Transverse colon (tissue), 4 donors: ENCODE measurements at places on chromosomes 2 and 18. TPM values are rescaled to one million over a fixed set of nuclear protein-coding genes. Genes with fewer than 3 reads are reported as not detected.

DNA sequence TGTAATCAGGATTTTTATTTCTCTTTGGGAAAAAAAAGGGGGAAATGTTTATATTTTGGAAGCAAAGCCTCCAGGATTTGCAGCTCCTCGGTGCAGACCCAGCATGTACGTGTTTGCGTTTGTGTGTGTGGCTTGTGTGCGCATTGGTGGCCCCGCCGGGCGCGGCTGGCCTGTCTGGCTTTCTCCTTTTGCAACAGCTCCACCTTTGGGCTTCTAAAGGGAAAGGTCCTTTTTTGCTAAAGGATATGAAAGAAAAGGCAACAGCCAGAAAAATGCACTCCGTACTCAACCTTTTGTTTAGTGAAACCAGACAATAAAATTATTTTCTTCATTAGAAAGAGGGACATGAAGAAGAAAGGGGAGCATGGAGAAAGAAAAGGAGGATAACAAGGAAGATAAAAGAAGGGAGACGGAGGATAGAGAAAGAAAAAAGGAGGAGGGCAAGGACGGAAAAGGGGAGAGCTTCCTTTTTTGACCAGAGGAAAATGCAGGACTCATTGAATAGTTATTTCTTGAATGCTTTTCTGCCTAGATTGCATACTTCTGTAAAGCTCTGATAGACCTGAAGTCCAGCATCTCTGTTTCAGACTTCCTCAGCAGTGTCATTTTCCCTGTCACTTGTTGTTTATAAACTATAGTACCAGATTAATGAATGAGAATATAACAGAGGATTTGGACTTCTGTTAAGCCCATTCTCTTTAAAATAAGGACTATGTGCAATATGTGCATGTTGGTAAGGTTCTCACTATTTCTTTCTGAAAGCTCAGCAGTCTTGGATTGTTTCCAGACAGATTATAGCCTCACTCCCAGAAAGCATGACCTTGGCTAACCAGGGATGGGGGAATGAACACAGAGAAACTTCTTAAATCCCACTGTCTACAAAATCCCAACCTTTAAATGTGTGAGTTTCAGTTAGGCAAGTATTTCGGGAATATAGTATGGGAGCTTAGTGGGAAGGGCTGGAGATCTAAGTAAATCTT lies 563.1 kb upstream of the PIK3C3 start:
- no peaks in the 10 kb centered on the region for H3K27me3 ChIP-seq
- no peak overlapping the region for H3K4me3 ChIP-seq
- peak; percentile 16 for DNase-seq
- no peaks in the 10 kb centered on the region for H3K36me3 ChIP-seq
- H3K27ac ChIP-seq, result no peak overlapping the region

Gene SLC19A3
- 4.2 TPM for total RNA-seq

DNA sequence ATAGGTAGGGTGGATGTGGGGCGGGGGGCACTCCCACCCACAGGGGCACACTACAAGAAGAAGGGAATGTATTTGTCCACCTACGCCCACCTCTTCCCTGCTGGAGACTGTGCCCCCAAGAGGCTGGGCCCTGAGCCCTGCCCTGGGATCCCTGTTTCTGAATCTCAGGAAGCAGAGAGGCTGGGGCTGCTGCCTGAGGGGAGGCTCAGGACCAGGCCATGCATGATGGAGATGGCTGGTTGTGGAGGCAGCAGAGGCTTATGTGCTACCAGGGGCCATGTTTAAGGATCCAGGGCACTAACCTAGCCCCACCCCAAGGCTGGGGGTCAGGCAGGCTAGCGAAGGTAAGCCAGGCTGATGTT lies 81.1 kb upstream of the OTOF start:
- no peak overlapping the region for H3K27ac ChIP-seq
- peaks cover 17% of the 10 kb centered on the region for H3K4me1 ChIP-seq
- no peak overlapping the region for H3K4me3 ChIP-seq
- no peaks in the 10 kb centered on the region for H3K36me3 ChIP-seq
- no peak for DNase-seq
- peaks cover 69% of the 10 kb centered on the region for H3K27me3 ChIP-seq

DNA sequence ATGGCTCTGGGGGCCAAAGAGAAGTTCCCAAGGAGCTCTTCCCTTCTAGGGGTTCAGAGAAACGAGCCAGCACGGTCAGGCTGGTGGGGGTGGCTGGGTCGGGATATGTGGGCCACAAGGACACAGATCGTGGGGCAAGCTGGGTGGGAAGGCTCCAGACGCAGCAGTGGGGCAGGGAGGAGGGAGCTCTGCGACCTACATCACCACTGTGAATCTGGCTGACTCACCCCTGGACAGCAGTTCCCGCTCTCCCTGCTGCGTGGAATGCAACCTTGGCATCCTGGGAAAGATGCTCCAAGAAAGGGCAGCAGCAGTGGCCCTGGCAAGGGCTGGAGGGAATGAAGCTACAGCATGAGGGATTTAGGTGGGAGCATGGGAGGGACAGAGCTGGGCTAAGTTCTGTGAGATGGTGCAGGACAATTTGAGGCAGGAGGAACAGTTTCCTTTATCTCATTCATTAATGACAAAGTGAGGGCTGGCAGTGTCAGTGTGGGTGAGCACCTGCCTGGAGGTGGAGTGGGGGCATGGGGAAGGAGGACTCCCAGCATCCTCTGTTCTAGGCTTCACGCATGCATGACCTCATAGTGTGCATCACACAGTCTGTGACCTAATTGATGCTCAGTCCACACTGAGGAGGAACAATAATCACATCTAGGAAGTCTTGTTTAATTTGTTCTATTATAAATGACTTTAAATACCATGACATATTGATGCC lies 25.0 kb downstream of the CELF4 start:
- H3K27me3 ChIP-seq, result peaks cover 30% of the 10 kb centered on the region
- no peak for DNase-seq
- H3K4me1 ChIP-seq, result no peaks in the 10 kb centered on the region
- no peak overlapping the region for H3K27ac ChIP-seq
- H3K4me3 ChIP-seq, result no peak overlapping the region
- H3K36me3 ChIP-seq, result no peaks in the 10 kb centered on the region

DNA sequence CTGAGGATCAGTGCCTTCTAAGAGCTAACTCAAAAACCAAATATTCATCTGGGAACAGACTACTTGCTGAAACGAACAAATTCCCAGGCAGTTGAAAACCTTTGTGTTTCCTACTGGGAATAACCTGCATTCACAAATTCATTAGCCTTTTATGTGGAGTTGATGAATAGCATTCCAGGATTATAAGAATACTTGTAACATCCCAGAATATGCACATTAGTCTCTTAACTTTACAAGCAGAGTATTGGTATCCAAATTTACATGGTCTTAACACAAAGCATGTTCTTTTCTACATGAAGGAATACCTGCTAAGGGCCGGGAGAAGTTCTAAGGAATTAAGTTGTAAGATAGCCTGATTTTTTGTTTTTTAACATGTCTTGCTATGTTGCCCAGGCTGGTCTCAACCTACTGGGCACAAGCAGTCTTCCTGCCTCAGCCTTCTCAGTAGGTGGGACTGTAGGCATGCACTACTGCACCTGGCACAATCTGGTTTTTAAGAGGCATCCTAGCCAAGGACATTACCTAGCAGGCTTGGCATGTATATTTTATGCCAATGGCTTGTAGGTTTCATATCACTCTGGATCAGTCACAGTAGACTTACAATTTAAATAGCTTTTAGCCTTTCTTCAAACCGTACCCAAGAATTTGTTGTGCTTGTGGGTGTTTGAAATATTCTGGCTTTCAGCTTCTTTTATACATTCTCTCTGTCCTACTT lies 50.7 kb downstream of the MGAT5 start:
- no peak overlapping the region for H3K4me3 ChIP-seq
- peaks cover 5% of the 10 kb centered on the region for H3K4me1 ChIP-seq
- no peak overlapping the region for H3K27ac ChIP-seq
- H3K27me3 ChIP-seq, result no peaks in the 10 kb centered on the region
- no peak for DNase-seq
- no peaks in the 10 kb centered on the region for H3K36me3 ChIP-seq

- no peak for DNase-seq
- H3K4me1 ChIP-seq, result no peaks in the 10 kb centered on the region
- H3K27me3 ChIP-seq, result no peaks in the 10 kb centered on the region
Measured at GRCh38 chr2:139964721-139965440, 1184.7 kb upstream of the NXPH2 start.

GRCh38 chr2:236903978-236904377 lies 181.7 kb upstream of the COPS8 start:
- no peaks in the 10 kb centered on the region for H3K4me1 ChIP-seq
- no peak overlapping the region for H3K4me3 ChIP-seq
- H3K27me3 ChIP-seq, result no peaks in the 10 kb centered on the region
- DNase-seq, result no peak
- no peaks in the 10 kb centered on the region for H3K36me3 ChIP-seq

Gene TCF23
- not detected for total RNA-seq

- no peaks in the 10 kb centered on the region for H3K27me3 ChIP-seq
- H3K4me3 ChIP-seq, result no peak overlapping the region
- no peak overlapping the region for H3K27ac ChIP-seq
- no peak for DNase-seq
Measured at GRCh38 chr2:44745922-44746766, 195.4 kb upstream of the SIX3 start.

DNA sequence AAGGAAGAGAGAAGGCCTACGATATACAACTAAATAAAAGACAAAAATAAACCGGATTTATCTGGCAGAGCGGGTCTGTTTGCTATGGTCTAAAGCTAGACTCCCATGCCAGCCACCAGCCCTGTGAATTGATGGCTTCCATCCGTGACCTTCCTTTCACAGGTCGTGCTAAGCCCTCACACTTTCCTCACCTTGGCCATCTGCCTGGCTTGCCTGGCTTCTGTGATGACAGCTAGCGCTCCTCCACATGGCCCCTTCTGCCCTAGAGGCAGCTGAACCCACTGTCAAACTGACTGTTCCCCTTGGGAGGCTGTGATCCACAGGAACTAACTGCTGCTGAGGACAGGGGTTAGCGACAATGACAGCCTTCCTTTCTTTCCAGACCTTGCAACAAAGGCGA lies 32.5 kb downstream of the GAREM1 start:
- DNase-seq, result no peak
- H3K27ac ChIP-seq, result no peak overlapping the region
- H3K4me1 ChIP-seq, result no peaks in the 10 kb centered on the region

DNA sequence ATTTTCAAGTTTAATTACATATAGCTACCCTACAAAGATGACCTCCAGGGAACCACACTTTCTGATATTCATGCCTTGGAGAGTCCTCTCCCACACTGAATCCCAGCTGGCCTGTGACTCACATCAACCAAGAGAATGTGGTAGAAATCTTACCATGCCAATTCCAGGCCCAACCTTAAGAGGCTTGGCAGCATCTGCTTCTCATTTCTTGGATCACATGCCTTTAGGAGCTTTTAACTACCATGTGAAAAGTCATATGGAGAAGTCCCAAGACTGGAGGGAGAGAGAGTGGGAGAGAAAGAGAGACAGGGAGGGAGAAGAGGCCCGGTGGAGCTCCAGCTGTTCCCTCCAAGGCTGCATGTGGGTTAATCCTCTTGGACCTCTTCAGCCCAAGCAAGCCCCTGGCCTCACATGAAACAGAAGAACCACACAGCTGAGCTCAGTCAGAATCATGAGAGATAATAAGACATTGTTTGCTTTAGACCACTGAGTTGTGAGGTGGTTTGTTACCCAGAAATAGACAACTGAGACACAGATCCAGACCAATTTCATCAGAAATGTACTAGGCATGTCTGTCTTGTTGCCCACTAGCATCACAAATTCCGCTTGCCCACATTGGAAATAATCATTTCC lies 190.7 kb downstream of the MTCL1 start:
- H3K27ac ChIP-seq, result no peak overlapping the region
- H3K4me1 ChIP-seq, result no peaks in the 10 kb centered on the region
- H3K4me3 ChIP-seq, result no peak overlapping the region
- no peak for DNase-seq
- no peaks in the 10 kb centered on the region for H3K27me3 ChIP-seq

DNA sequence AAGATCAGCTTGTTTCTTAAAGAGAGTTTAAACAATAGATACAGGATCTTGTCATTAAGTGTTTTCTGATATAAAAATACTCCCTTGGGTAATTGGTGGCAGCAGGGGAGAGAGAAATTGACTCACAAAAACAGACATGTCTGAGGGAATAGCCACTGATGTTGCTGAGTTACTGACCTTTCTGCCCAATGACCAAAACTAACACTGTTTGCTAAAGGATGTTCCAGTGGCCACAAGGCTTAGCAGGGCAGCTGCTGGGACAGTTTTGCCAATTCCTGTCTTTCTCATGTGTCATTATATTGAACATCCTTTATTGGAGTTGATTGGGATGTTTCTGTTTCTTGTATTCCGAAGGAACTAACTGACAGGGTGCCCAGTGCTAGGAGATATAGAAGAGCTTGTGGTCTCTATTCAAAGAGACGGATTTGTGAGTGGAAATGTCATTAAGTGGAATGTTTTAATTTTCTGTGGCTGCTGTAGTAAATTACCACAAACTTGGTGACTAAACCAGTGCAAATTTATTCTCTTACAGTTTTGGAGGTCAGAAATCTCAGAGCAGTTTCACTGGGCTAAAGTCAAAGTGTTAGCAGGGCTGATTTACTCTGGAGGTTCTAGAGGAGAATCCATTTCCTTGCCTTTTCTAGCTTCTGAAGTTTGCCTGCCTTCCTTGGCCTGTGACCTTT lies 124.8 kb upstream of the RMDN2 start:
- H3K27ac ChIP-seq, result no peak overlapping the region
- H3K36me3 ChIP-seq, result no peaks in the 10 kb centered on the region
- no peak for DNase-seq
- H3K27me3 ChIP-seq, result no peaks in the 10 kb centered on the region
- peaks cover 11% of the 10 kb centered on the region for H3K4me1 ChIP-seq

DNA sequence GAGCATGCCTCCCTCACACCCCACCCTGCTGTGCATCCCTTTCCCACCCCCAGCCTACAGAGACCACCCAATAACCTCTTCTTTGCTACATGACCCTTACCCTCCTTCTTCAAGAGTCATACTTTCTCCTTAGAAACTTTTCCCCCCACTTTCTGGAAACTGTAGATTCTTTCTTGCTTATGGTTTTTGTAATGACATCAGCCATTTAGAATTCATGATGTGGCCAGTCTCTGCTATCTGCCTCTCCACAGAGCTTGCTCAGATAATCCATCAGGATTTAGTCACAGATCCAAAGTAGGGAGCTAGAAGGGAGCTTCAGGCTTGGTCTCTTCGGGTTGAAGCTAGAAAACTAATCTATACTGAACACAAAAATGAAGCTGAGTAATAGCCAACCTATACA lies 36.5 kb downstream of the GALM start:
- DNase-seq, result no peak
- H3K4me3 ChIP-seq, result no peak overlapping the region
- no peaks in the 10 kb centered on the region for H3K27me3 ChIP-seq
- H3K27ac ChIP-seq, result peak overlapping the region; percentile 12
- H3K36me3 ChIP-seq, result peaks cover 1% of the 10 kb centered on the region

Gene ELOA2
- total RNA-seq, result not detected

Gene PLGLB1
- not detected for total RNA-seq

Gene EFHD1
- total RNA-seq, result 3.7 TPM

Gene ADGRF3
- total RNA-seq, result not detected

Gene POTEI
- under 0.01 TPM for total RNA-seq

Gene IL1A
- total RNA-seq, result not detected

GRCh38 chr2:71700658-71701397 lies 247.5 kb downstream of the DYSF start:
- peaks cover 11% of the 10 kb centered on the region for H3K4me1 ChIP-seq
- no peak overlapping the region for H3K27ac ChIP-seq
- peak; percentile 19 for DNase-seq
- H3K4me3 ChIP-seq, result no peak overlapping the region
- no peaks in the 10 kb centered on the region for H3K27me3 ChIP-seq
